Inflammatory macrophage (primary cell): ENCODE measurements at places on chromosomes 11 and 22.

DNA sequence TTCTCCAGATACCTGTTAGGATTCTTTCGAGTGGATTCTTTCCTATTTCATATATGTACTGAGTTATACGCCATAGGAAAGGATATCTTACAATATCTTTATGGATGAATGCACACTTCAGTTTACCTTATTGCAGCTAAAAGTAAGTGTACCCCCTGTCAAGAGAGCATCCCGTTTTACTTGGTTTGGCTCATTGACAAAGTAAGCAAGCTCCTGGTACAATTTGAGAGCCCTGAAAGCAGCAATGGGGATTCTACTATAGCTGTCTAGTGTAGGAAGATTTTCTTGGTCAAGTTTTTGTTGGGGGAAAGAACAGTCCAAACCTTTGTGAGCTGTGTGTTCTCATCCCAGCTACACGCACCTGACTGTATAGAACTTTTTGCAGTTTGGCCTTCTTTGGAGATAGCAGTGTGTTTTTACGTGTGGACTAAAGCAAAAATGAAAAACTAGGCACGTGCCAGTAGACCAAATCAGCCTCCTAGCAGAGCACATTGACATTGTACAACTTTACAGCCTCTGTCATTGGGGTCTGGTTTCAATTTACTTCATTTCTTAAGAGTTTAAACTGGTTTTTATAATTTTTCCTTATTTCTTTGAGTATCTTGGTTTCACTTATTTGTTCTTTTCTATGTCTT, 44.0 kb downstream of the PPP6R3 start:
- DNase-seq = no peak

DNA sequence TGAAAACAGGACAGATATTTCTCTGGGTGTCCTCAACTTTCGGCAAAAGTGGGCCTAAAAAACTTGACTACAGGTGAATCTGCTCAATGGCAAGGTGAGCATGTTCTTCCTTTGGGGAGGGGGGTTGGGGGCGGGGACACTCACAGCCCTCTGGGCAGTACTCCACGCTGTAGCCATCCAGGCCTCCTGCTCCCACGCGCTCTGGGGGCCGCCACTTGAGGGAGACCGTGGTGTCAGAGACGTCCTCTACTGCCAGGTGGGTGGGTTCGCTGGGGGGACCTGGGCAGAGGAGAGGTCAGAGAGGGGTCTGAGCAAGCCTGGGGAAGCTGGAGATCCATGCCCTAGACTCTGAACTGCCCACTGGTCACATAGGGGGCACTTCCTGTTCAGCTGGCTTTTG, 16.8 kb downstream of the MYBPC3 start:
- DNase-seq = no peak

DNA sequence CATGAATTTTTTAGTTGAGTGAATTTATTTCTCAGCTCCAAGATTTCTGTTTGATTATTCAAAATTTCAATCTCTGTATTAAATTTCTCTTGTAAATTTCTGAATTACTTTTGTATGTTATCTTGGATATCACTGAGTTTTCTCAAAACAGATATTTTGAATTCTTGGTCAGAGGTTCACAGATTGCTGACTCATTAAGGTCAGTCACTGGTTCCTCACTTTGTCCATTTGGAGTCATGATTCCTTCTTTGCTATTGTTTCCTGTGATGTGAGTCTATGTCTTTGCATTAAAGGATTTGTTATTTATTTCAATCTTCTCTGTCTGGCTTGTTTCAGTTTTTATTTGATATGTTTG, 10.2 kb upstream of the IL17RA start:
- DNase-seq = no peak

DNA sequence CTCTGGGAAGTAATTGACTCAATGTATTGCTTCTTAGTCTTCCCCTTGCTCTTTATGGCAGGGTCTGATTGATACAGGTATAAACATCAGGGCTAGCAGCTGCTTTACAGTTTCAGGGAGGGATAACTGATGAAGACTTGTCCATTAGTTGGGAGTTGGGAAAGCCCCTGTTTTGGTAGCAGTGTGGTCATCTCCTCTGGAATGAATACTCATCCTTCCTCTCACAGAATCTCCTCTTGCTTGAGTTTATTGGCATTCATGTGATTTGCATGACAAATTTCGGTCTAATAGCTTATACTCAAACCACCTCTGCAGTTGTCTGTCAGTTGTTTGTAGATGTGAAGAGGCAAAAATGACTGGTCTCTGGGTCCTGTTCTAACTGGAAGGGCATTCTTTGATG, 79.7 kb downstream of the FAT3 start:
- DNase-seq = no peak

- no peak for DNase-seq
Measured at GRCh38 chr11:67314218-67314617, 10.9 kb downstream of the SSH3 start.

DNA sequence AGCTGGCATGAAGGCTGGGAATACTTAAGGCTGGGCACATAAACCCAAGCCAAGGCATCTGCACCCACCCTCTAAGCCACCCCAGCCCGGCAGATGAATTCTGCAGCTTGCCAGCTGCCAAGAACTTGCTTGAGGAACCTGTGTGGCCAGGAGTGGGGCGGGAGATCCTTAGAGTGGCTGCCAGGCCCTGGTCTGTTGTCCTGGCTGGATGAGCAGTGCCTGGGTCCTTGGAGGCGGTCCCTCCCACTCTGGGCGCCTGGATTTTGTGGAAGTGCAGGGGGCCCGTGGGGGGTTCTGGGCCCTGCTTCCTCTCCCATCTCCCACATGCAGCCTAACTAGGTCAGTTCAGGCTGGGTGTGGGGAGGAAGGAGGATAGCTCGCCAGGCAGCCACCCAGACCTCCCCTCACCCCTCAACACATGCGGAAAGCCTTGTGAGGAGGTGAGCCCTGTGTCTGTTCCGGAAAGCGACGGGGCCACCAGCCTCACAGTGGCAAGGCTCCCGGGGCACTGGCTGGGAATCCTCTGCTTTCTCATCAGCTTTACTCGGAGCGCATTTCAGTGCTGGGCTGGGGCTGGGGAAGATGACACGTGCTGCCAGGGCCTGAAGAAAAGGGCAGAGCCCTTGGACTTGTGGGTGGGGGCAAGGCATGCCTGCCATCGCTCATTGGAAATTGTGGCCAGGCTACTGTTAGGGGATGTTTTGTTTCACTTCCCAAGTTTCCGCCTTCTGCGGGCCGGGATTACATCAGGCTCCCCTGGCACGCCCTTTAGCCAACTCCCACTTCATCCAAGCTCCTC, 8.4 kb downstream of the DAGLA start:
- DNase-seq = peak; percentile 93

- no peak for DNase-seq
Measured at GRCh38 chr11:46898396-46899095, 19.8 kb downstream of the LRP4 start.

- DNase-seq = no peak
Measured at GRCh38 chr11:30991376-30991775, 378.2 kb downstream of the DCDC1 start.

DNA sequence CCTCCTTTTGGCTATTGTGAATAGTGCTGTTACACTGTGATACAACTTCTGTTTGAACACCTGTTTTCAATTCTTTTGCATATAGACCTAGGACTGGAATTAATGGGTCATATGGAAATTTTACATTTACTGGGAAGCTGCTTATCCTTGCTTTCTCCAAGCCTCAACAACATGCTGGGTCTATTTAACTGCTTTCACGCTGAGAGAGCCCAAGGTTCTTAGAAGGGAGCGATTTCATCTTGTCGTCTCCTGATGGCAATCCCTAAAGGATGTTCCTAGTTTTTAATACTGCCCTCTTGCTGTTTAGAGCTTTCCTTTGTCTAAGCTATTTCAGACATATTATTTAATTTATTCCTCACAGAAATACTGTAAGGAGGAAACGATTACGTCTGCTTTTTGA, 15.5 kb downstream of the IRAG1 start:
- DNase-seq = no peak

- no peak for DNase-seq
Measured at GRCh38 chr22:22519591-22519990, 479 bp downstream of the ZNF280A start.

DNA sequence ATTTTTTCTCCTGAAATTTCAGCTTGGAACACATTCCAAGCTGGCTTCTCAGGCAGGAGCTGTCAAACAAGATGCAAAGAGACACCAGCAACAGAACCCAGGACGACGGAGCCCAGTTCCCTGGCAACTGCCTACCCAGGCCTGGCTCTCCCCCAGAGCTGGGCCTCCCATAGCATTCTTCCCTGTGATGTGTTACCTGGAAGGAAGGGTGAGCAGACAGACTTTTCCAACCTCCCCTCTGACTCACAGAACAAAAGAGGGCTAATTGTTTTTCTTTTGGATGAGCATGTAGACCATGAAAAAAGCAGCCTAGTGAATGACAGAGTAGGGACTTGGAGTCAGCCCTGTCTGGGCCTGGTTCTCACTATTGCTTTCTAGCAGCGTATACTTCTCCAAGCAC, 55.3 kb upstream of the BMAL1 start:
- DNase-seq = no peak

DNA sequence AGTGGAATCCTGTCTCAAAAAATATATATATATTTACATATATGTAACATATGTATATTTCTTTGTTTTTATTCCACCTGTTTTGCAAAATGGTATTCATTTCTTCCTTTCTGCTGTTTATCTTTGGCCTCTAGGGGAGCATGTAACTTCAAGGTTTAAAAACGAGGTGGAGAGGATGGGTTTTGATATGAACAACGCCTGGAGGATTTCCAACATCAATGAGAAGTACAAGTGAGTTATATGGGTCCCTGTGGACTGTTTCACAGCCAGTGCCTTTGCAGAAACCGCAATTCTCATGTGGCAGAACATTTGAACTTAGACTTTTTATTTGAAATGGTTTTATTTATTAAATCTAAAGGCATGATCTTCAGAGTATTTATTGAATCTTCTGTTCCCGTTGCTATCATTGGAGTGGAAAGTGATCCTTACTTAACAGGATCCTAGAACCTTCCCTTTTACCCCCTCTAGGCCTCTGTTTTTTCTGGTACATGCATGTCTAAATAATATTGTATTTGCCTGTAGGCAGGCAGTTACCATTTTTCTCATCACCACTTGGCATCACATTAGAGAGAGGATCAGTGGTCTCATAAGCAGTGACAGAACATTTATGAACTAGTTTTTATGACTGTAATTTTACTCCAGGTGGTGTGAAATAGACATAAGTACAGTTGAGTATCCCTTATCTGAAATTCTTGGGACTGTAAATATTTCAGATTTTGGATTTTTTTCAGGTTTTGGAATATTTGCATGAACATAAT, 81.5 kb upstream of the HORMAD2 start:
- no peak for DNase-seq

GRCh38 chr11:130029137-130029536, 26.5 kb upstream of the PRDM10 start:
- DNase-seq = no peak
